ENCODE measurements at places on chromosomes 5 and 9.

GRCh38 chr5:163978897-163979296, 473.5 kb downstream of the MAT2B start:
- DNase-seq: no peak

DNA sequence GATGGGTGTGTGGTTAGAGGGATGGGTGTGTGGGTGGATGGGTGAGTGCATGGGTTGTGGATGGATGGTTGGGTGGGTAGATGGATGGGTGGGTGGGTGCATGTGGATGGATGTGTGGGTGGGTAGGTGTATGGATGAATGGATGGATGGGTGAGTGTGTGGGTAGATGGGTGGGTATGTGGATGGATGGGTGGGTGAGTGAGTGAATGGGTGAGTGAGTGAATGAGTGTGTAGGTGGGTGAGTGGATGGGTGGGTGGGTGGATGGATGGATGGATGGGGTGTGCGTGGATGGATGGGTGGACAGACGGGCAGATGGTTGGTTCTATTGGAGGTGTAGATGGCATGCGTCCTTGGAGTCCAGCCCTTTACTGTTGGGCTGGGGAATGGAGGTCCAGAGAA, 17.2 kb downstream of the STKLD1 start:
- no peak for DNase-seq

DNA sequence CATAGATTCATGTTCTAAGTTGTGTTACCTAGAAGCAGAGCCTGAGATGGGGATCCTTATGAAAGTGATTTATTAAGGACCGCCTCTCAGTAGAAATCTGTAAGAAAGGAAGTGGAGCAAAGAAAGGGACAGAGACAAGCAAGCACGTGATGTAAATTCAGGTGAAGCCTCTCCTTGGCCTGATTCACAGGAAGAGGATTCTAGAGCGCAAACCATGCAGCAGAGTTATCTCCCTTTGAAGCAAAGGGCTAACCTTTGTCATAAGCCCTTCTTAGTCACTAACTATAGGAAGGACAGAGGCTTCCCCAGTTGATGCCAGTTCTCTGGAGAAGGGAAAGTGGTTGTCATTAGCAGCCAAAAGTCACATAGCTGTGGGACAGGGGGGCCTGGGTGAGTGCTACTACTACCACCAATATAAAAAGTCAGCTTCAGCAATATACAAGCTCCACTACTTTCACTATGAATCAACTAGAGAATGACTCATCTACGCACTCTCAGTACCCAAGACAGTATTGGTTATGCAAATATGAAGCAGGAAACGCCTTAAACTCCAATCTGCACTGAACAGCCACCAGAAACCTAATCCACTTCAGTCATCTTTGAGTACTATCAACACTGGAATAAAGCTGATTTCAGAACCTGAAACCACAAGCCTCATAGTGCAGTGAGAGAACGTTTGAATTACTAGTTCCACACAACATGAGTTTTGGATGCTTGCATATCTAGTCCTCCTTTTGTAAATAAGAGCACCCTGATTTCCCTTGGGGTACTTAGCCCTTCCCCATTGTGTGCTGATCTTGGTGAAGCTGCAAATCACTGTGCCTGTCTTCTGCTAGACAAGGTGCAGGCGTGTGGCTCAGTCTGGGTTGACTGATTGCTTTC, 162.7 kb downstream of the ZNF608 start:
- no peak for DNase-seq

DNA sequence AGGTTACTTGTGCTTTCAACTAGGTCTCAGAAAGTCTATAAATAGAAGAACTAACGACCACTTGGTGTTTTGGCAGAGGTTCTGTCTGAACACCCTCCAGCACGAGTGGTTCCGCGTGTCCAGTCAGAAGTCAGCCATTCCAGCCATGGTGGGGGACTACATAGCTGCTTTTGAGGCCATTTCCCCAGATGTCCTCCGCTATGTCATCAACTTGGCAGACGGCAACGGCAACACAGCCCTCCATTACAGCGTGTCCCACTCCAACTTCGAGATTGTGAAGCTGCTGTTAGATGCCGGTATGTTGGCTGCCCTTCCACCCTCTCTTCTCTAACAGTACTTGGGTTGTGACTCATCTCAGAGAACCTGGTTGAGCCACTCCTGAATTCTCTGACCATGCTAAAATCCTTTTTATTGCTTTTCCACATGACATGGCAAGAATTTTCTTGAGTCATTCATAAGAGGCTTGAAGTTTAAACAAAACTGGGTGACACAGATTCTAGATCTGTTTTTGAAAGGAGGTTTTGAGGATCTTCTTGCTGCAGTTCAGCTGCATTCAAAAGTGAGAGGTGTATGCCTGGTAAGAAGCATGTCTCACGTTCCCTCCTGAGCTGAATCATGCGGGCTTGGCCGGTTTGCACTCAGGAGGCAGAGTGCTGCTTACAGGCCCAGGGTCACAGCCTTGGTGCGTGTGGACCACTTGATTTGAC, 103.1 kb upstream of the DMRT1 start:
- DNase-seq: no peak

DNA sequence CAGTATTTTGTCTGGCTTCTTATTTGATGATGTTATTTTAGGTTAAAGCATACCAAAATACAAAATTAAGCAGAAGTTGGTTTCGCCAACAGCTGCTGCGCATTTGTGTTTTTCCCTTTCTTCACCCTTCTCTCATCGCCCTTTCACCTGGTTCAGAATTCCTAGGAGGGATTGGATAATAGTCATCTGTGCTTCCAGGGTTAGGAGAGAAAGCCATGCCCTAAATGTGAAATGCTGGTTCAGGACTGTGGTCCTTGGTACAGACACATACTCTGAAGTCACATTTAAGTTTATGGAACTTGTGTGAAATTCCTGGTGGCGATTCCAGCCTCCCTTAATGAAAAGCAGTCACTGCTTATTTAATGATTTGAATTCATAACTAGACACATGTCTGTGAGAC, 7.7 kb downstream of the MAST4 start:
- no peak for DNase-seq

DNA sequence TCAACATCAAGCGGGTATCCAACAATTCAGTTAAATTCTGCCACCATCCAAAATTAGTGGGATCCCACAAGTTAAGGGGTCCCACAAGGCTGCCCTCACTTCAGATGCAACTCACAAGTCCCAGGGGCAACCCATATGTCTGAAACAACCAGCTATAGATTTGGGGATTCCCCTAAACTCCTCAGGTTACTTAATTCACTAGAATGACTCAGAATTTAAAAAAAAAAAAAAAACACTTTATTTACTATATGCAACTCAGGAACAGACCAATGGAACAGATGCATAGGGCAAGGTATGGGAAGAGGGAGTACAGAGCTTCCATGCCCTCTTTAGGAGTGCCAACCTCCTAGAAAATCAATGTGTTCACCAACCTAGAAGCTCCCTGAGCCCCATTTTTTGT, 15.1 kb downstream of the AUH start:
- DNase-seq: no peak

GRCh38 chr9:81424431-81424830, 264.9 kb downstream of the TLE1 start:
- DNase-seq: no peak

- no peak for DNase-seq
These were observed 196.4 kb downstream of the TRPM3 start for GRCh38 chr9:70924895-70925547.

DNA sequence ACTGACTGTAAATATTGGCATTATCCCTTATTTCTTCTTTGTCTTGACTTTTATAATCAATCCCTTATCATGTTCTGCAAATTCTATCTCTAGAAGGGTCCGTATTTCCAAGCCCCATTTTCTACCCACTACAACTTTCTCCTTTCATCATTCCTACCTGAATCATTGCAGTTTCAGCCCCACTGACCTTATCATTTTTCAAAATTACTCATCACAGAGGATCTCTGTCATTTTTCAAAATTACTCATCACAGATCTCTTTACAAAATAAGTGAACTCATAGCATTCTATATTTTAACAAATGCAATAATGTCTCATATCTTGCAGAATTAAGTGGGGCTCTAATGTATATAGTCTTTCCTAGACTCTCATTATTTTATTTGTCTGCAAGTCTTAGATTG, 256.9 kb upstream of the COX7C start:
- no peak for DNase-seq

GRCh38 chr9:98885575-98886295, 58.0 kb upstream of the COL15A1 start:
- no peak for DNase-seq

All from activated effector memory CD4-positive, alpha-beta T cell treated with Interleukin-2 at 50 U/mL for 16 hours (primary cell).